ENCODE measurements at places on chromosomes 16 and 17.
A peak's percentile ranks its signal among the peaks of the same experiment; 100 is the strongest.

DNA sequence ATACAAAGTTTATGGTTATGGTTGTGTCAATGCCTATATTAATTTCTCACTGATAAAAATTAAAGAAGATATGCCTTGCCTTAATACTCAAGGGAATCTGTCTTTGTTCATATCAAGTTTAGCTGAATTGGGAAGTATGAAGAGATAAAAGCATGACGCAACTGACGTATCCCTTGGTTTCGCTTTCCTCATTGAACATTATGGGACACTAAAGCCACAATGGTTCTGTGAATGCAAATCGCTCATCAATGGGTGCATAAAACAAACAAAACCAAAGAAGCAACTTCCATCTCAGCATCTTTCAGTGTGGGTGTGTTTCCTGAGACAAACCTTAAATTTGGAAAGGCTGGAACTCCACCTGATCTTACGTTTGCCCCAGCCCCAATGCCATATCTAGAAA lies 108.2 kb downstream of the NPIPB5 start:
- DNase-seq, result no peak

- peak; percentile 47 for DNase-seq
These were observed 15.5 kb upstream of the MMD start for GRCh38 chr17:55437159-55437605.

DNA sequence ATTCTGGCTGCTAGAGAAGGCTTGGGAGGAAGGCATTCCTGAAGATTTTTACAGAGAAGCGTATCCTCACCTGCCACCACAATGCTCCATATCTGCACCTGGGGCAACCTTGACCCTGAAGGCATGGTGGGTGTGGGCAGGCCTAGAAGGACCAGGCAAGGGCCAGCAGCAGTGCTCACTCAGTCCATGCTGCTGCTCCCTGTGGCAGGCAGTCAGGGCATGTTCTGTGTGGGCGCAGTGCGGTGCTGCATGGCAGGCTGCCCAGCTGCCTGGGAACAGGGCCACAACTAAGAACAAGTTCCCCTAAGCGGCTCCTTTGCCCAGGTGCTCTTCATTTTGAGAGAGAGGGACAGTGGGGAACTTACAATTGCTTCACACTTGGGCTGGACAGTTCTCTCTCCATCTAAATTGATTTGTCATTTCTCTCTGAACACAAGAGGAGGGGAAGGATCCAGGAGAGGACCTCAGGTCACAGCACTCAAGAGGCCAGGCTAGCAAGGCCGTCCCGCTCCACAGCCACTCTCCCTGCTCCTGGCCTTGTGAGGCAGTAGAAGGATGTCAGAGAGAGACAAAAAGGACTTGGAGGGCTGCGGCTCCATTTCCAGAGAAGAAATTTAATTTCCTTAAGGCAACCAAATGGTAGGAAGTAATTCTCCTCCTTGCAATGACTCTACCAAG lies 158.8 kb downstream of the AATF start:
- no peak for DNase-seq

- DNase-seq, result no peak
These were observed 487 bp downstream of the RANBP10 start for GRCh38 chr16:67805718-67806427.

- no peak for DNase-seq
These were observed 1.3 kb upstream of the CCL15 start for GRCh38 chr17:36002631-36003030.

DNA sequence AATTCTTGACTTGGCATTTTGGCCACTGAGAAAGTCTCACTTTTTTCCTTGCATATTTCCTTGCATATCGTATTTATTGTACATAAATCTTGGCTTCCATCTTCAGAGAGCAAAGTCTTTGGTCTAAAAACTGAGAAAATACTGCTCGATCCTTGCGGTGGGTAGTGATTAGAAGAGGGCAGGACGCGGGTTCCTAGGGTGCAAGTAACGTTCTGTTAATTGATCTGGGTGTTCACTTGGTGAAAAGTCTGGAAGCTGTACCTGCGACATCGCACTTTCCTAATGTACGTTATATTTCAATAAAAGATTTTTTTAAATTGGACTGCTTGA lies 758 bp upstream of the UBALD2 start:
- no peak for DNase-seq

DNA sequence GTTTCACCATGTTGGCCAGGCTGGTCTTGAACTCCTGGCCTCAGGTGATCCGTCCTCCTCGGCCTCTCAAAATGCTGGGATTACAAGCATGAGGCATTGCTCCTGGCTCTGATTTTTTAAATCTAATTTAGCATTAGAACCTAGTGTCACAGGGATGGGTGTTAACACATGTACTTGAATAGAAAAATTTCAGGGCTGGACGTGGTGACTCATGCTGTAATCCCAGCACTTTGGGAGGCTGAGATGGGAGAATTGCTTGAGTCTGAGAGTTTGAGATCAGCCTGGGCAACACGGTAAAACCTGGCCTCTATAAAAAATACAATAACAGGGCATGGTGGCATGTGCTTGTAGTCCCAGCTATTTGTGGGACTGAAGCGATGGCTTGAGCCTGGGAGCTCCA lies 6.0 kb upstream of the RNF135 start:
- DNase-seq, result no peak

DNA sequence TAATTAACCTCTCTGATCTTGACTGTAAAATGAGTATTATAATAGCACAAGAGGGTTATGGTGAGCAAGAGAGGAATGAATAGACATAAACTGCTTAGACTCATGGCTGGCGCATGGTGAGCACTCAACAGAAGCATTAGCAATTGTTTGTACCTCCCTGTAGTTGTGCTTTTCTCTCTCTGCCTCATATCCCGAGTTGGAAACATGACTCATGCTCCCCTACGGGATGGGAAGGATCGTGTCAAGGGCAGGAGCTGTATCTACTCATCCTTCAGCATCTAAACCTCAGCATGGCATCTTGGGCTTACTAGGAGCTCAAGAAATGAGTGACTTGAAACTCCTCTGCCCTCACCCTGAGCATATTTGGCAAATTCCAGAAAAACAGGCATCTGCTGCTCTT lies 299.6 kb downstream of the MAP2K4 start:
- no peak for DNase-seq

DNA sequence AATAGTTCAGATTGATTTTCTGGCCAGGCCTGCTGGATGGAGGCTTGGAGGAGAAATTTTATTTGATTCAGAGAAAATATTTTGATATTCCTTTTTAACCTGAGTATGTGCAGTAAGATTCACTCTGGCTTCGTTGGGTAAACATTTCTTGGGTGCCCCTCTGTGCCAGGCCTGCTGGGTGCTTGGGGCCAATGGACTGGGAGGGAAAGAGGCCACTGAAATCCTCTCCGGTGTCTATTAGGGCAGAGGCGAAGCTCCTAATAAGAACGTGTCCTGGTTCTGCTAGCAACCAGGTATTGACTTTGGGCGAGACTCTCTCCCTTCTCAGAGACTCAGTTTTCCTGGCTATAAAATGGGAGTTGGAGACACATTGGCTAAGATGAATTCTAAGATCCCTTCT lies 122.5 kb downstream of the CYLD start:
- DNase-seq, result no peak

DNA sequence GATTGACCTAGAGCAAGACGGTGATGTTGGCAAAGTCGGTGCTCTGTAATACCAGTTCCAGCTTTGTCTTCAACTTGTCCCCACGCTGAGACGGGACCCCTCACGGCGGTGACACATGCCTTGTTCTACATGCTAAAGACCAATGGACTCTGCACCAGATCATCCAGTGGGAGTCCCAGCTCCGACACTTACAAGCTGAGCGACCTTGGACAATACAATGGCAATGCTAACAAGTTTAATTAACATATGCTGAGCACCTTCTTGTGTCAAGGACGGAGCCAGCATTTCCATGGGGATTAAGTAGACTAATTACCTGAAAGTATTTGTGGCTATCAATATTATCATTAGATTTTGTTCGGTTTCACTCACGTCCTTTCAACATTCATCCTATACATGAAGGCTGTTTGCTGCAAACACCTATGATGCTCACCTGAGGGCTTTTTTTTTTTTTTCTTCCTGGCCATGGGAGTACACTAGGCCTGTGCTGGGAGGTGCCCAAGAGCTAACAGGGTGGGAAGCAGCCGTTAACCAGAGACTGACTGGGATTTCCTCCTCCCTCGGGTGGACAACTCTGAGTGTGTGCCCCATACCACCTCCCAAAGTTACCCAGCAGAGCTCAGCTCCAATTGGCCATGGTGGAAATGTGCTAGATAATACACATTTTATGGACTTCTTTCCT lies 308.6 kb upstream of the ZFHX3 start:
- no peak for DNase-seq

DNA sequence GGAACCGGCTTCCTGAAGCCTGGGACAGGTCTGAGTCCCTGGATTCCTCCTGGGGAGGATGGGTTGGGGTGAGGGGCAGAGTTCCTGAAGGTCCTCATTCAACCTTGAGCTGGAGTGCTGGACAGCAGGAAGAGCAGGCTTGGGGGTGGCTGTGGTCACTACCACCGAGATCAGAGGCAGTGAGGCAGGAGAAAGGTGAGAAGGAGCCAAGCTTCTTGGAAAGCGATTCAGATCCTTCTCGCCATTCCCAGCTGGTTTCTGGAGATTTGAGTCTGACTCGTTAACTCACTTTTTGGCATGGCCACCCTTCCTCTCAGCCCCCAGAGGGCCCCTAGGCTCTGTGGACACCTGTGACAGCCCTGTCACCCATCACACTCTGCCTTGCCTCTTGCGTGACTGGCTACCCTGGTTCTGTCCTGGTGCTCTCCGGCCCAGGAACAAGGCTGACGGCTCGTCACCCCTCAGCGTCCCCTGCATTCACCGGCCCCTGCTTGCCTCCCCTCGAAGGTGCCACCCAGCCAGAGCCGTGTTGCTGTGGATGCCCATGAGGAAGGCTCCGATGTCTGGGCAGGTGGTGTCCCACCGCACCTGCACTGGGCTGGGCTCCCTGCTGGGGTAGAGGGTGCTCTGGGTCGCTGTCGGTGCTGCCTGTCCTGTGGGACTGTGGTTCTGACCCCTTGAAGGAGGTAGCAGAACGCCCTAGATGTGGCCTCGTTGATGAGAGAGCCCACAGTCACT lies 9.7 kb upstream of the TIMP2 start:
- DNase-seq, result no peak

- DNase-seq, result no peak
These were observed 37.7 kb downstream of the DUSP14 start for GRCh38 chr17:37527249-37527851.

DNA sequence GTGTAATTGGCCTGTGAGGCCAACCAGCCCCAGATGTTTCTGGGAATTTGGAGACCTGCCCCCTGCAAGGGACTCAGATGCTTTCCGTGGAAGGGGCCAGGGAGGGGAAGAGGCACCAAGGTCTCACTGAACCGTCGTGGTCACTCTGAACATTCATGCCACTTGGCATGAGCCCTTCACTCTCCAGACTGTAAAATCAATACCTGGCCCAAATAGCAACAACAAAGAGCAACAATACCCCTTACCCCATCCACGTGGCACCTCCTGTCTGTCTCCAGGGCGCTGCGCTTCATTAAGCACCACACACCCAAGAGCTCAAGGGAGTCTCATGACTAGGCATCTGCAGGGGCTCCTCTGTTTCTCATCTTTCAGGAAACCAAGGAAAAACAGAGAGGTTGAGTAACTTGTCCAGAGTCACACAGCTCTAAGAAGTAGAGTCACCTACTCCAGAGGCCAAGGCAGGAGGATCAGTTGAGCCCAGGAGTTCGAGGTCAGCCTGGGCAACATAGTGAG lies 52.8 kb downstream of the SOCS1 start:
- DNase-seq, result no peak

DNA sequence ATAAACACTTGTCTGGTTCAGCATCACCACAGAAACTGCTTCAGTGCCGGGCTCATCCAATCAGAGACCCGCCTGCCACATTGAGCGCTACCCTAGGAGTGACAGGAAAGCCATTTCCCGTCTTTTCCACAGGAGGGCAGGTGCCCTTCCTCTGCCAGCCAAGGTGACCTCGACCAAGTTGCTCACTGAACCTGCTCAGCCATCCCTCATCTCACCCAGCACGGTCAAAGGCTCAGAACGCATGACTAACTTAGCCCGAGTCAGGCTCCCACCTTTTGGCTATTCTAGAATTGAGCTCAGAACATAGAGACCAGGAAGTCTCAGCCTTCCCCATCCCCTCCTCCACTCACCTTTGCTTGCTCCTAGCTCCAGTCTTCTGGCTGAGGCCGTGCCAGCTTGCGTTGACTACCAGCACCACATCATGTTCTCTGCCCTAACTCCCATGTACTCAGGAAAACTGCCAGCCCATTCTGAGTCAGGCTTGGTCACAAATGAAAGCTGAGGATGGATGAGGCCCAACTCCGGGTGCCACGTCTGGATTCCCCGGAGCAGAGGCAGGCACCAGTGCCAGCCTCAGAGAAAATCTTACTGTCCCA lies 15.6 kb downstream of the MRPS23 start:
- DNase-seq, result no peak

DNA sequence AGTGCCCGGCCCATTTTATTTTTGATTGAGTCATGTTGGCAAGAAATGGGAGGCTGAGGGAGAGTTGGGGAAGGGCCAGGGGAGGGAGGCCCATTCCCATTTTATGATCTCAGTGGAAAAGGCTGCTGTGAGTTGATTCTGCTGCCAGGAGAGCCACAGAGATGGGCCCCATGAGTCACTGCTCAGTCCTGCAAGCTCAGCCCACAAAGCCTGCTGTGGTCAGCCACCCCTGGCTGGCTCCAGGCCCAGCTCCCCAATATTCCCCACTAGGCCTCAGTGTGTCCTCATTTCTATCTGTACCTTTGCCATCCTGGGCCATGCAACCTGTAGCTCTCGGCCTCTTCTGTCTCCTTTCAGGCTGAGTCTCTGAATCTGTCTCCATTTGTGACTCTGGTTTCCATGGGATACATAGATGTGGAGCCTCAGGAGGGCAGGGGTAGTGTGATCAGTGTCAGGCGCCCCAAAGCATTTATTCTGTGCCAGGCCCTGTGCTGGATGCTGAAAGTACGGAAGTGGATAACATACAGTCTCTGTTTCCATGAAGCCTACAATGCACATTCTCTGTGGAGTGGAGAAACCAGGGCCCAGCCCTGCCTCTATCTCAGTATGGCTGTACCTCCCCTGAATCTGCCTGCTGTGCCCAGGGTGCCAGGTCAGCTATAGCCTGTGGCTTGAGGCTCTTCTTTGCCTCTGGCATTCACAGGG lies 1.9 kb upstream of the PLEKHG4 start:
- no peak for DNase-seq

DNA sequence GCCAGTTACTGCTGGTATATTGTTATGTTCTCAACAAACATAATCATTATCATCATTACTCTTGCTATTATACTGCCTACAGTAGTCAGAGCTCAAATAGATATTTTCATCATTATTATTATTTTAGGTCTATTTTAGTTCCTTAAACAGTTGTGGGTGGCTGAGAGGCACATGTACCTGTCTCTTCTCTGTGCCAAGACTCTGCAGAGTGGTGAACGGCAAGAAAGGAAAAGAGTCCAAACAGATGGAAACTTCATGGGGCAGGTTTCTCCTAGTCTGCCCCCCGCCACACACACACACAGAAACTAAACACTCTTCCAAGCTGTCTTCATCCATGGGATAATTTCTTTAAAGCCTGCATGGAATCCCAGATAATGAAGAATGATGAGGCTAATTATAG lies 77.7 kb upstream of the CLEC3A start:
- no peak for DNase-seq

GRCh38 chr16:1696863-1697262 lies 9.1 kb upstream of the MAPK8IP3 start:
- no peak for DNase-seq

Data from CD4-positive, alpha-beta T cell treated with Interleukin-15 for 1 hour (primary cell).